ENCODE measurements at places on chromosomes 16 and 17.
A peak's percentile ranks its signal among the peaks of the same experiment; 100 is the strongest.

- no peak for DNase-seq
Observed at GRCh38 chr17:31369266-31369665, 22.2 kb upstream of the RAB11FIP4 start.

DNA sequence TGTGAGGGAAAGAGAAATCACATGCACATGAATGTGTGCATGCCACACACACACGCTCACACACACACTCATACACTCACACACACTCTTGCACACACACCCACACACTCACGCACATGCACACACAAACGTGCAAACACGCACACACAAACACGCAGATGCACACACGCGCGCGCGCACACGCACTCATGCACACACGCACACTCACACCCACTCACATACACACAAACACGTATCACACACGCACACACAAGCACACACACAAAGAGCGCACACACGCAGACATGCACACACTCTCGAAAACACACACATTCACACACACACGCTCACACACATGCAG is 72.2 kb downstream of the GAS7 start:
- no peak for DNase-seq

DNA sequence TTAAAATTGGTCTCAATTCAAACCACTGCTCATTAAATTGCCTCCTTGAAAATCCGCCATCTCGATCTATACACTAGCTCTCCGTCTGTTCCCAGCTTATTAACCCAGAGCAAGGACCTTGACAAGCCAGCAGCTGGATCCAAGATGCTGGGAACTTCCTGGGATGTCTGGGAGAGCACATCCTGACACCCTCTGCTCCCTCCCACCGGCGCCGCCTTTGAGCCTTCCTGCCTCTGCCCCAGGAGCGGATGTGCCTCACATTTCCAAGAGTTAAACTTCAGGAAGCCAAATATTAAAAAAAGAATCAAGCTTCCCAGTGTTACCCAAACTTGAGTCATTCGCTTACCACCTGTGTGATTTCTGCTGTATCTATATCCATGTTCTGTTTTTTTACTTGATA is 107.9 kb downstream of the HAPSTR1 start:
- DNase-seq = no peak

GRCh38 chr17:6936370-6937028 is 59.4 kb upstream of the ALOX12 start:
- no peak for DNase-seq

- DNase-seq = no peak
Observed at GRCh38 chr17:38800237-38800760, 943 bp upstream of the PIP4K2B start.

DNA sequence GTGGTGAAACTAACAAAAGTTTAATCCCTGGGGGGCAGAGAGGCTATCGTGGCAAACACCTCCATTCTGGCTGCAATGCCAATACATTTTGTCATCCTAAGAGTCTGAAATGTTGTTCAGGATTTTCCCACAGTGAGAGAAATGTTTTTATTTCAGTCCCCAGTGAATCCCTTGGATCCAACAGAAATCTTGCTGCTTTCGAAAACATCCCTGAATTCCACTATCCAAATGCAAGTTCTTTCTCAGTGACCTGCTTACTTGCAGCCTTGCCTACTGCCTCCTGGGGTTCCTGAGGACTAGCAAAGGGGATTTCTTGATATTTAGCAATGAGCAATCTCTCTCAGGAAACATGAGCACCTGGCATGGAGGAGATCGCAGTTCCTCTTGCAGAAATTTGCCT is 202.1 kb upstream of the IRX3 start:
- no peak for DNase-seq

DNA sequence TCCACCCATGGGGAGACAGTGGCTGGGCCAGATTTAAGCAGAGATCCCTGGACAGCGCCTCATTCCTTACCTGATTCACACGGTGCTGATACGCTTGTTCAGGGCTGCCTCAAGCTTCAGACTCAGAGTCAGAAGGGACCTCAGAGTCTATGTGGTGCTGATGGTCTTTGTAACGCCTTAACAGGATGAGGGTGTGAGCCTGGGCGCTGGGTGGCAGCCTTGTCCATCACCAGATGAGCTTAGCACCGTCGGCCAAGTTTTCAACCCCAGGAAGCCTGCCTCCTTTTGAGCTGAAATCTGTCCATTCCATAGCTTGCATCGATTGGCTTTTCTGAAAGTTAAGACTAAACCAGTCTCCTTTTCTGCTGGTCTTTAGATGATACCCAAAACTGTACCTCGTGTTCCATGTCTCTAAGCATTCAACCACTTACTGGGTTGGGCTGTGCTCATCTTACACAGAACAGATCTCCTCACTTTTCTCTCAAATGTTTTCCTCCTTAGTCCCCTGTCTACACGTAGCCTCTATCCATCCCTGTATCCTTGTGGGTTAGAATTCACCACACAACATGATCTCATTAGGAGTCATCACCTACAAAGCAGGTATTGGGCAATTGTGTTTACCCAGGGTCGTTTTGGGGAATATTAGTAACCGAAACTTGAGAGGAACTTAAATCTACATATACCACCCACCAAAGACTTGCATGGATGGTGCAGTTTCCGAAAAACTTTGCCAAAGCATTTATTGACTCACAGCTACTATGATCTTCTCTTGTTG is 573.4 kb downstream of the CDH13 start:
- no peak for DNase-seq

DNA sequence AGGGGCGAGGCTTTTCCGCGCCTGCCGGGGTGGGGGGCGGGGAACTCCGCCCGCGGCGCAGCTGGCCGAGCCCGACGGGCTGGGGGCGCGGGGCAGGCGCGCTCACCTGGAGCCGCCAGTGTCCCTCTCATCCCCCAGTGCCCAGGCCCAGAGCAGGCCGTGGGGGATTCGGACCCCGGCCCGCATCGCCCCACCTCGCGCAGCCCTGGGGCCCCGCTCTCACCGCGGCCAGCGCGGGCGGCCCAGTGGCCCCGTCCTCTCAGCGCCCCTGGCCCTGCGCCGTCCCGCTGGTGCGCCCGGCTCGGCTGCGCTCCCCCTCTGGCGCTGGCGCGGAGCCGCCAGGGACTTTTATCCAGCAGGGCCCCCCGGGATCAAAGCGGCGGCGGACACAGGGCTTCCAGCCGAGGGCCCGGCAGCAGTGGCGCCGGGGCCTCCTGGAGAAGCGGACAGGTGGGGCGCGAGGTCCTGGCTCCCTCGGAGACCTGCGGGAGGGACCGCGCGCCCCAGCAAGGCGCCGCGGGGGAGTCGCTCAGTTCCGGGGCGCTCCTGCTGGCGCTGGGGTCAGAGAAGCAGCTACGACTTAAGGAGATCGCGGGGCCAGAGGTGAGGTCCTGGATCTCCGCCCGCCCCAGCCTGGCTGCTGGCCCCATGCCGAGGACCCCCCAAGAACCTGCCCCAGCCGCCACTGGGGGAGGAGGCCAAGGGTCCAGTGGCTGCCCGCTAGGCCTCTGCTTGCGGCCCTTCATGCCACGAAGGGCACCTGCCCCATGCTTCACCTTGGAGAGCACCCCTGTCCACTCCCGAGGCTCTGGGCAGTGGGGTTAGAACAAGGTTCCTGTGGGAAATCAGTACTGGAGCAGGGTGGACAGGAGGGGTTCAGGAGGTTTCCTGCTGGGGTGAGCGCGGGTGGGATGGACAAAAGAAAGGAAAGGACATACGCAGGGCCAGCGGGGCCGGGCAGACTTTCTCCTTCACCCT is 823 bp upstream of the NOTUM start:
- DNase-seq = no peak

GRCh38 chr17:3474212-3474611 is 1.6 kb upstream of the ASPA start:
- DNase-seq = no peak

DNA sequence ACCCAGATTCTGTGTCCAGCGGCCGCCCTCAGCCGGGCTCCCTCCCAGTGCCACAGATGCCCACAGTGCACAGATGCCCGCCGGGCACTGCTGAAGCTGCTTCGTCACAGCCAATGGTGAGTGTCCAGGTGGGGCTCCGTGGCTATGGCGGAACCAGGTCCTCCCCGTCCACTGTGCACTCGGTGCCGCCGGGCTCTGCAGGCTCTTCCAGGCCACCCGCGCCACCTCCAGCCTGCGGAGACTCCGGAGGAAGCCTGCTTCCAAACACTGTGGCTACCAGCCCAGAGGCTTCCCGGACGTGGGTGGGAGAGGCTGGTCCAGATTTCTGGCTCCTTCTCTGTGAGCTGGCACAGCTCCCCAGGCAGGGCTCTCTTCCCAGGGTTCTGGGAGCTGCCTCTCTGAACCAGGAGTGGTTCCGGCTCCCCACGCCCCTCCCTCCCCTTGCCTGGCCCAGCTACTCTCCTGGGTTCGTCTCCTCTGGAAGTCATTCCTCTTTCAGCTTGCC is 2.8 kb upstream of the PYCR1 start:
- DNase-seq = no peak

GRCh38 chr17:62791767-62792446 is 16.2 kb downstream of the MARCHF10 start:
- no peak for DNase-seq

- no peak for DNase-seq
Observed at GRCh38 chr16:1731603-1732002, 25.6 kb downstream of the MAPK8IP3 start.

GRCh38 chr17:66348584-66349165 is 46.3 kb downstream of the PRKCA start:
- peak; percentile 40 for DNase-seq

GRCh38 chr17:29066606-29067005 is 23.7 kb downstream of the PIPOX start:
- no peak for DNase-seq

- no peak for DNase-seq
Observed at GRCh38 chr17:76090517-76091129, 11.6 kb downstream of the ZACN start.

DNA sequence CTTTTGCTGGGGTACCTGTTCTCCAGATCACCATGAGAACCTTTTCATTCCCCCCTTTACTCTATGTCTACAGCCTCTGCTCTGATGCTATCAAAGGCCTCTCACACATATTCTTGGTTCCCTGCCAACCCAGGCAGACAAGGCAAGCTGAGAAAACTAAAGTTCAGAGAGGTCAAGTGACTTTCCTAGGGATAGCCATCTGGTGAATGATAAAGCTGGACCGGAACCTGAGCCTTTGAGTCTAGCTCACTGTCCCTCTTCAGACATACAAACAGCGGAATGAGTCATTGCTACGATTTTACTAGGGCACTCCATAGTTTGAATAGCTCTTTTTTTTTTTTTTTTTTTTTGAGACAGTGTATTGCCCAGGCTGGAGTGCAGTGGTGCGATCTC is 73.3 kb downstream of the XYLT1 start:
- DNase-seq = no peak

DNA sequence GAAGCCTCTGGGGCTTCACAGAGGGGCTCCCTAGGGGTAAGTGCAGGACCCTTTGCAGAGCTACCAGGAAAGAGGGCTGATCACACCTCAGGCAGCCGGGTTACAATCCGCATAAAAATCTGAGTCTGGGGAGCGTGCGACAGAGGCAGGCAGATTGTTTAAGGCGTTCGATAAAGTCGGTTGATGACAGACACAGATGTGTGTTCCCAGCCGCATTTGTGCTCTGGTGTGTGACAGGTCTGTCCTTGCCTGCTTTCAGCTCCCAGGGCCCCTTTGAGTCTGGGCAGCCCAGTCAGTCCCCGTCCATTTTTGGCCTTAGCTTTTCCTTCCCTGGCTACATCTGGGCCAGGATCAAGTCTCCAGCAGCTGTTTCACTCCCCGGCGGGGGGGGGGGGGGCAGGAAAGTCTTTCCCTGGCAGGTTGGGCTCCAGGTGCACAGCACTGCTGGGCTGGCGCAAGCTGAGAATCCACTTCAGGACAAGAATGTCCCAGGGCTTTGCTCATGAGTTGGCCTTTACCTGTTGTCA is 1.3 kb upstream of the ZACN start:
- DNase-seq = no peak

GRCh38 chr17:9669551-9670008 is 24.3 kb downstream of the USP43 start:
- DNase-seq = no peak

- no peak for DNase-seq
Observed at GRCh38 chr16:19882646-19883045, 2.0 kb downstream of the GPRC5B start.

DNA sequence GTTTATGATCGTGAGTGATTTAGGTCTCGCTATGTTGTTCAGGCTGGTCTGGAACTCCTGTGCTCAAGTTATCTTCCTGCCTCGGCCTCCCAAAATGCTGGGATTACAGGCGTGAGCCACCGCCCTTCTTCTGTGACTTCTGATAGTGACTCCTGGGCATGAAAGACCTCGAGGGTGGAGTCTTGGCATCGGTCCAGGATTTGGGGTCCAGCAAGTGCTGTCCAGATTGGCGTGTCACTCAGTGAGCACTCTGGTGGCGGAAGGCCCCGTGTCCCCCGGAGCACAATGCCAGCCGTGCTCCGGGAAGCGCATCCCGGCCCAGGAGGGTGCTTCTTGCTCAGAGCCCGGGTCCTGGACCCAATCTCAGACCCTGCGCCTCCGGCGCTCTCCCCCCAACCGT is 6.8 kb downstream of the OR1F1 start:
- no peak for DNase-seq

DNA sequence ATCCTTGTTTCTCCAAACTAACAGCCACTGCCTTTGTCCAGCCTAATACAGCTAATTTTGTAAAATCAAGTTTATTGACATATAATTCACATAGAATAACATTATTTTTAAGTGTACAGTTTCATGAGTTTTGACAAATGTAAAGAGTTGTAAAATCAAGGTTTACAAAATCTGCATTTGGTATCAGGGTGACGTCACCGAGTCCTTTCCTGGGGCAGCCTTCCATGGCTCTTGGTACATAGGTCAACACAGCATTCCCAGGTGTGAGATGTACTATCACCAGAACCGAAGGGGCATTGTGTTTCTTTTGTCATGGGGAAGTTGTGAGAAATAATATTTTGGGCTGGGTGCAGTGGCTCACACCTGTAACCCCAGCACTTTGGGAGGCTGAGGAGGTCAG is 42.9 kb downstream of the PSMD12 start:
- no peak for DNase-seq

DNA sequence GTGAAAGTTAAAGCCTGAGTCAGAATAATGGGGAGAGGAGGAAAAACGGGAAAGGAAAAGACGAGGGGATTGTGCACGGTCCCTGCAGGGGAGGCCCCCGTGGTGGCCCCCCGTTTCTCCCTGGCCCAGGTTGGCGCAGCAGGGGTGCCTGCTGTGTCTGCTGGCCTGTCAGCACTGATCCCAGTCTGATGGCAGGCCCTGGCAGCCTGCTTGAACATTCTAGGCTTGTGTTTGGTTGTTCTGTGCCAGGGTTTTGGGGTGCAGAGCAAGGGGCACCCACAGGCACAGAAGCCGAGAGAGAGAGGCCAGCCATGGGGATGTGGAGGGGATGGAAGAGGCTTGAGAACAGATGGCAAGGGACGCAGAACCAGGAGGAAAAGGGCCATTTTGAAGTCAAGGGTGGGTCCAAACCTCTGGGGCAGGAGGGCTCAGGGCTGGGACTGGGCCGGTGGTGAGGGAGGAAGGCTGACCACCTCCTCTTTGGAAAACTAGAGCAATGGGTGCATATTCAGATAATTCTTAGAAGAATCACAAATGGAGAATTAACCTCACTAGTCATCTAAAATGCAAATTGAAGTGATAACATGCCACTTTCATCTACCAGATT is 35.9 kb downstream of the TBX4 start:
- DNase-seq = no peak

GRCh38 chr17:11506635-11507034 is 91.6 kb upstream of the DNAH9 start:
- no peak for DNase-seq

GRCh38 chr16:28610595-28611191 is 849 bp upstream of the SULT1A1 start:
- no peak for DNase-seq

GRCh38 chr17:50388728-50389127 is 8.6 kb downstream of the LRRC59 start:
- no peak for DNase-seq

GRCh38 chr16:23534868-23535860 is 22.0 kb downstream of the EARS2 start:
- no peak for DNase-seq
